Activated CD4-positive, alpha-beta T cell treated with anti-CD3 and anti-CD28 coated beads for 36 hours (primary cell): ENCODE measurements at places on chromosomes 7 and 10.

DNA sequence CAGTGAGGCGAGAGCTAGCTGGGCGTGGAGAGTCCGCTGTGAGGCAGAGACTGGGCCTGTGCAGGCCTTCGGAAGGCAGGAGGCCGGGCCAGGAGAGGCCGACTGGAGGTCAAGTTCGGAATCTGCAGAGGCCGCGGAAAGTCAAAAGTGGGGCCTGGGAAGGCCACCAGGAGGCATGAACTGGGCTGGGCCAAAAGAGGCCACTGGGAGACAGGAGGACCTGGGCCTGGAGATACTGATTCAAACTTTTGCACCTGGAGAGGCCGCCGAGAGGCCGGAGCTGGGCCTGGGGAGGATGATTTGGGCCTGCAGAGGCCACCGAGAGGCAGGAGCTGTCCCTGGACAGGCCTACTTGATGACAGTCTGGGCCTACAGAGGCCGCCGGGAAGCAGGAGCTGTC is 321.8 kb downstream of the ZNF479 start:
- DNase-seq, result no peak

DNA sequence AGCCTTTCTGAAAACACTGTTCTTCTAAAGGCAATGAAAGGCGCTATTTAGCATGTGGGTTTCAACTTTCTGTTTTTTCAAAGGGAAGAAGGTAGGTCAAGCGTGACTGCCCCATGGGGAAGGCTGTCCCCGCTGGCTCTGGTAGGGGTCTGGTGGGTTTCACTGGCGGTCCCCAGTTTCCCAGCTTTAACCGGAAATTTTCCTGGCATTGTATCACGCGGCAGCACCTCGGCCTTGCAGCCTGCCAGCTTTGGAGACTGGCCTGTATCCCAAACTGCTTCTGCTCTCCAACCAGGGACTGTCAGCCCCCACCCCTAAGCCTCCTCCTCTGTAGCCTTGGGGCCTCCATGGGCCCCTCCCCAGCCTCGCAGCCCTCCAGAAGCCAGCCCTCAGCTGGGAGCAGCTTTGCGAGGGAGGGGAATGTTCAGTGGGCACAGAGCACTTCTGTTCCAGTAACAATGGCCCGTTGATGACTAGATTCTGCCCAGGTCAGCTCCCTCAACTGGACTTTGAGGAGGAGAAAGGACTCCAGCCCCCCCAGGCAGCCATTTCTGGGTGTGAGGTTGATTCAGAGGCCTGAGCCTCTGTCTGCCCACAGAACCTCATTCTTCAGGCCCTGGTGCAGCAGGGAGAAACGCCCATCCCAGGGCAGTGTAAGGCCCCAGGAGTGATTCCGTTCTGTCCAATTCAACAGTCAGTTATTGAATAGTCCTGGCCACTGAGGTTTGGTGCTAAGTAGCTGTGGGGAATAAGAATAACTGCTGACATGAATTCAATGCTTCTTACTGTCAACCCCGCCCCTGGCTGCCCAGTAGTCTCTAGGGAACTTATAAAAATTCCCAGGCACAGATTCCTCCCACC is 17.1 kb downstream of the CHST3 start:
- DNase-seq, result no peak

DNA sequence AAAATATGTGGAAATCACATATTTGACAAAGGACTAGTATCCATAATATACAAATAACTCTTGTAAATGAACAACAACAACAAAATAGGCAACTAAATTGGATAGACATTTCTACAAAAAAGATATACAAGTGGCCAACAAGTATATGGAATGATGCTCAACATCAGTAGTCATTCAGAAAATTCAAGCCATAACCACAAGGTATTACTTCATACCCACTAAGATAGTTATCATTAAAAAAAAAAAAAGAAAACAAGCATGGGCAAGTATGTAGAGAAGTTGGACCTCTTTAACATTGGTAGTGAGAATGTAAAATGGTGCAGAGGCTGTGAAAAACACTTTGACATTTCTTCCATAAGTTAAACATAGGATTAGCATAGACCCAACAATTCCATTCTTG is 80.8 kb downstream of the CYP26A1 start:
- DNase-seq, result no peak

DNA sequence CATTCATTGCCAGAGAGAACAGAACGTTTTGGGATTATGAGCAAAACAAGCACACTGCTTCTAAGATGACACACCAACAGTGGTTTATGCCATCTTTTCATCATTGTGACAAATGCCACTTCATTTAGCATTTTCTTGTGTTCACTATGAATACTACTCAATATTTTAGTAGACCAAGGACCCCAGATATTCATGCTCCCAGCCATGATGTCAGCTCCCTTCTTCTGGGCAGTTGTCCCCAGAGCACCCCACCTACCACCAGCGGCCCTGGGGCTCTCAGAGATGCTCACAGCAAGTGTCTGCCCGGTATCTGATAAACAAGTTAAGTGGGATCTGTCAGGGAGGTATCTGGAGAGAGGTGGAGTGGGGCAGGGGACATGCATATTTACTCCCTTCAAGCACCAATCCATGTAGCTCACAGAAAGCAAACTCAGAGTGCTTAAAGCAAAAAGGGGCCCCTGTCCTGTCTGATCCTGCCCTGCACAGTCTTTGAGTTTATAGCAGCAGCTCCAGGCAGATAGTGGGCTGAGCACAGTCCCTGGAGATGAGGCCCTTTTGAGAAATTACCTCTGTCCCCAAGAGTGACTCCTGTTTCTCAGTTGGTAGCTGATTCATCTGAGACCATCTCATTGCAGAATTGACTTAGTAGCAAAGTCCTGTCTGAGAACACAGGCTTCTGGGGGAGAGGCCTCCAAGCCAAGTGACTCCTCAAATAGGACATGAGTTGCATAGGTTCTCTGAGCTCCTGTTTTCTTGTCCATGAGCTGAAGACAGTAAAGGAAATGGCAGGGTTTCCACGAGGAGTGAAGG is 281.8 kb upstream of the KLF6 start:
- DNase-seq, result peak; percentile 45

DNA sequence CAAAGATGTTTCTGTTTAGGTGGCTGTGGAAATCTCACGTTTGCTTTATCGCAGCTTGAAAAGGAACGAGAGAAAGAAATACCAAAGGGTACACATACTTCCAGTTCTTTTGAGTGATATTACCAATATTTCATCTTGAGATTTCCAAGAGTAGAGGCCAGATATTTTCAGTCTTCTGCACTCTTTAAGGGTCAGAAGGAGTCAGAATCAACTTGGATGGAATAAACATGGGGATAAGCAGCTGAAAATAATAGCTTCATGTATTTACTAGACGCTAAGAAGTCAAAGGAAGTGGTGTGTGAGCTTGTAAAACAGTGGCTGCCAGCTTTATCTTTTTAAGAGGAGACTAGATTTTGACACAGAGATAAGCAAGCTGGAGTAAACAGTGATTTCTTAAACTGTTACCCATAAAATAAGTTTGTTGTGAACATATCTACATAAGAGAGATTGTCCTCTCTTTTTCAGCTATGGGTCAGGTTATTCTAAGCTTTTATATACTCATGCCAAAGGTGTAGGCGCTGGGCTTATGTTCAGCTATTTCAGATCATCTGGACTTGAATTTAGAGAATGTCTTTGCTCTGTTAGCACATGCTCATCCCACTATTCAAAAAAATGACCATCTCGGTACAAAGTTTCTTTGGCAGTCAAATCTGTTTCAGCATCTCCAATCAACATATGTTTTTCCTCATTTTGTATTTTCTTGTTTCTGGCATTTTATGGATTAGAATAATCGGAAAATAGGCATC is 170.8 kb upstream of the TCF7L2 start:
- DNase-seq, result no peak

- no peak for DNase-seq
Observed at GRCh38 chr10:14198078-14198477, 132.6 kb downstream of the FRMD4A start.

DNA sequence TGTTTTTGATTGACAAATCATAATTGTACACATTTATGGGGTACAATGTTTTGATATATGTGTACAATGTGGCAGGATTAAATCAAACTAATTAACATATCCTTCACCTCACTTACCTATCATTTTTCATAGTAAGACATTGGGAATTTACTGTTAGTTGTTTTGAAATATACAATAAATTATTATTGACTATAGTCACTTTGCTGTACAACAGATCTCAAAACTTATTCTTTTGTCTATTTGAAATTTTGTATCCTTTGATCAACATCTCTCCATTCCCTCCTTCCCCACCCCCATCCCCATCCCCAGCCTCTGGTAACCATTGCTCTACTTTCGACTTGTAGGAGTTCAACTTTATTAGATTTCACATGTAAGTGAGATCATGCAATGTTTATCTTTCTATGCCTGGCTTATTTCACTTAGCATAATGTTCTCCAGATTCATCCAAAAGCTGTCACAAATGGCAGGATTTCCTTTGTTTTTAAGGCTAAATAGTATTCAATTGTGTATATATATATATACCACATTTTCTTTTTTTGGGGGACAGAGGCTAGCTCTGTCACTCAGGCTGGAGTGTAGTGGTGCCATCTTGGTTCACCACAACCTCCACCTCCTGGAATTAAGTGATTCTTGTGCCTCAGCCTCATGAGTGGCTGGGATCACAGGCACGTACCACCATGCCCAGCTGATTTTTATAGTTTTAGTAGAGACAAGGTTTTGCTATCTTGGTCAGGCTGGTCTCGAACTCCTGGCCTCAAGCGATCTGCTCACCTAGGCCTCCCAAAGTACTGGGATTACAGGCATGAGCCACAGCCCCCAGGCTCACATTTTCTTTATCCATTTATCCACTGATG is 23.3 kb upstream of the SLC26A5 start:
- DNase-seq, result no peak

- no peak for DNase-seq
Observed at GRCh38 chr10:122239578-122240257, 31.4 kb upstream of the BTBD16 start.

DNA sequence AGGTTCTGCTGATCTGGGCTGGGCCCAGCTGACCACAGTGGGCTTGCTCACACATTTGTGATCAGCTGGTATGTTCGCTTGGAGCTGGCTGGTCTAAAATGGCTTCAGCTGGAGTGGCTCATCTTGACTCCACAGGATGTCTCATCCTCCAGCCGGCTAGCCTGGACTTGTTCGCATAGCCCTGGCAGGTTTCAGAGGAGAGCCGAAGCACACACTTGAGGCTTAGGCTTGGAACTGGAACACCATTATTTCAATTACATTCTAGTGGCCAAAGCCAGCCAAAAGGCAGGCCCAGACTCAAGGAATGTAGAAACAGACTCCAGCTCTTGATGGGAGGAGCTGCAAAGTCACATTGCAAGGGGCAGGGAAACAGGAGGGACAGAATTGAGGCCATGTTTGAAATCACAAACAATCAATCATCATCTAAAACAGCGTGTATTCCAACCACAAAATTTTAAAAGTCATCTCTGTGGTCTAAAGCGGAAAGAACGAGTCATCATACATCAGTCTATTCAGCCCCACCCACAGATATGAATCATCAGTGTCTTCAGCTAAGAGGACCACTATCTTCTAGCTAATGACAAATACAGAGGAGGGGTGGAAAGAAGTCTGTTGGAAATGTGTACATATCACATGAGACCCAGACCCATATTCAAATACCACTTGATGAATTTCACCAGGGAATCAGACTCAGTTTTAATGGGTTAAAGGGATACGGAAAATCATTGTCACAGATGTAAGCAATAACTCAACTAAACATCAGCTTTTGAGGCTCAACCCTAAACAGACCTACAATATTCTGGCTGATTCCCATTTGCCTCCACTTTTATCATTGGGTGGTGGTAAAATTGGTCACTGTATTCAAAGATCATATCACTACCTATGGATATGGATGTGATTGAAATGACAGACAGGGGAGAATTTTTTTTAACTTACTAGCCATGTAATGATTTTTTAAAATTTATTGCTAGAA is 139.0 kb upstream of the MKLN1 start:
- DNase-seq, result peak; percentile 65
